ENCODE measurements at places on chromosomes 7 and 10.

GRCh38 chr7:30694774-30695721, 12.8 kb upstream of the CRHR2 start:
- DNase-seq = no peak

- no peak for DNase-seq
Observed at GRCh38 chr7:107891636-107892366, 818 bp downstream of the DLD start.

DNA sequence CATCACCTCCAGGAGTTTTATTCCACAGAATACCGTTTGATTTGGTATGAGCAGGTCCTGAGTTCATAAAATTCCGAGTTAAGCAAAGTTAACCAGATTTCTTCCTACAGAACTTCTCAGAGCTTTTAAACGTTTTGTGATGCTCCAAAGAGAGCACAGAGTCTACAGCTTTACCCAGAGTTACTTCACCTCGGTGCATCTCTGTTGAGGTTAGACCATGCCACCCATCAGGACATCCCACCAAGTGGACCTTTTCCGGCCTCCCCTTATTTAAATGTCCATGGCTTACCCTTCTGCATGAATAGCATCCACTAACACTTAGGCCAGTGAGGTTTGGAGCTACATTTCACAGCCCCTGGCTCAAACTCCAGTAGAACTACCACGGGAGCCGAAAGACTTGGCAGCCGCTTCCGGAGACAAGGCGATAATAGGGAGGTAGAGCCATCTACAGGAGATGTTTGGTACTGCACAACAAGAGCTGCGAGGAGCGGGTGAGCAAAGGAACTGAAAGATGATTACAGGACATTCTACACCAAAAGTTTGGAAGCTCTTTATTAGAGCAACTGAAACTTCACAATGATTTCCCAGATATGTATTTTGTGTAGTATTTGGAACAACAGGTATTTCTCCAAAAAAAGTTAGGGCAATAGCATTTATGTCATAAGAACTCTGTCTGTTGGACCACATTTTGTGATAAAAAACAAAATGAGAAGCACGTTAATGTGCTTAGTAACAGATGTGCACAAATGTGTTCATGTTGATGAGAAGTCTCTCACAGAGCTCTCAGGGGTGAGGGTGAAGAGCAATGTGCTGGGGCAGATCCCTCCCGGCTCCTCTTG, 174.7 kb downstream of the HERPUD2 start:
- DNase-seq = peak; percentile 28

DNA sequence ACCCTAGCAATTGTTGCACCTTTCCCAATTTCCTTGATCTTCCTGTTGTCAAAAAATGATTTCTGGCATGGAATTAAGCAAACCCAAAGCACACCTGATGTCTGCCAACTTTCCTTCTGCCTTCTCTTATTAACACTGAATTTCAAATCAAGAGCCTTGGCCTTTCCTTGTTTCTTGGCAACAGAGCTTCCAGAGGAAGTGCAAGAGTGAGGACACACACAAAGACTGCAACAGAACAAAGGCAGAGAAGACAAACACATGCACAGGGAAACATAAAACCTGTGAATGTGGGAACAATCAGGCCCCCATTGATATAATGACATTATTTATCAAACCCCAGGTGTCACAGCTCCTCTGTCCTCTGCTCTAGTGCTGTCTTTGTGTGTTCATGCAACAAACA, 73.0 kb upstream of the IL6 start:
- DNase-seq = no peak

DNA sequence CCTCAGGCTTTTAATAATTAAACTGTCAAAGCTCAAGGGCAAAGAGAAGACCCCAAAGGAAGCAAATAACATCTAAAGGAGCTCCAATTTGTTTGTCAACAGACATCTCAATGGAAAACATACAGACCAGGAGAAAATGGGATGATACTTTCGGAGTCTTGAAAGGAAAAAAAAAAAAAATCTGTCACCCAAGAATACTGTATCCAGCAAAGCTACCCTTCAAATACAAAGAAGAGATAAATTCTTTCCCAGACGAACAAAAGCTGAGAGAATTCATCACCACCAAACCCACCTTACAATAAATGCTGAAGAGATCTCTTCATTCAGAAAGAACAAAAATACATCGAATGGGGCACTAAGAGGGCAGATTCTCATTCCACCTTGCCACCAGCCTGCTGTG, 232.8 kb downstream of the PTPRN2 start:
- DNase-seq = no peak

DNA sequence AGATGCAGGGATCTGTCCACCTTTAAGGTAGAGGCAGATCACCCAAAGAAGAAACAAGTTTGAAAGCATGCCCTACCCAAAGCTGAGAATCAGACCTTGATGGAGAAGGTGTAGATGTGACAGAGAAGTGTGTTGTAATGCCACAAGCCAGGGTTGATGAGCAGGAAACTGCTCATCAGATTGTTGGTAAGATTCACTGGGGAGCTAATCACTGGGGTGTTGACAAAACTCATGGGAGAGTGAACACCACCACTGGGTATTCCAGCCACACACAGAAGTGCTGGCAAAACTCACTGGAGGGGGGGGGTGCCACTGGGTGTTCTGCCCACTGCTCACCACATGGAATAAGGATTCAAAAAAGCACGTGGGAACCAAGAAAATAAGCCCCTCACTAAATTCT, 95.2 kb downstream of the IQUB start:
- no peak for DNase-seq

GRCh38 chr7:95883217-95883616, 110.9 kb downstream of the DYNC1I1 start:
- no peak for DNase-seq

DNA sequence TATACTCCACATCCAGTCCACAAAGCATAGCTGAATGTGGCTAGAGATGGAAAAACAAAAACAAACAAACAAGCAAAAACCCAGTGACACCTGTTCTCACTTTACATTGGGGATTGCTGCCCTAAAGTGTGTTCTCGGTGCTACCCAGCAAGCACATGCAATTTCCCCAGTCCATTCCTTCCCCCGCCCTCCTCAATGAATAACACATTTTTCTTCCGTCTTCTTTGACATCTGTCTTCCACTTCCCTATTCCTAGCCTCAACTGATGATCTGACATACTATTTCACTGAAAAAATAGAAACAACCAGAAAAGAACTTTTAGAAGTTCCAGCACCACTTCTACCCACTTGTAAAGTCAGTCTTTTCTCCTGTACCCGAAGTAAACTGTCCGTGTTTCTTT, 147.1 kb downstream of the MALRD1 start:
- no peak for DNase-seq

DNA sequence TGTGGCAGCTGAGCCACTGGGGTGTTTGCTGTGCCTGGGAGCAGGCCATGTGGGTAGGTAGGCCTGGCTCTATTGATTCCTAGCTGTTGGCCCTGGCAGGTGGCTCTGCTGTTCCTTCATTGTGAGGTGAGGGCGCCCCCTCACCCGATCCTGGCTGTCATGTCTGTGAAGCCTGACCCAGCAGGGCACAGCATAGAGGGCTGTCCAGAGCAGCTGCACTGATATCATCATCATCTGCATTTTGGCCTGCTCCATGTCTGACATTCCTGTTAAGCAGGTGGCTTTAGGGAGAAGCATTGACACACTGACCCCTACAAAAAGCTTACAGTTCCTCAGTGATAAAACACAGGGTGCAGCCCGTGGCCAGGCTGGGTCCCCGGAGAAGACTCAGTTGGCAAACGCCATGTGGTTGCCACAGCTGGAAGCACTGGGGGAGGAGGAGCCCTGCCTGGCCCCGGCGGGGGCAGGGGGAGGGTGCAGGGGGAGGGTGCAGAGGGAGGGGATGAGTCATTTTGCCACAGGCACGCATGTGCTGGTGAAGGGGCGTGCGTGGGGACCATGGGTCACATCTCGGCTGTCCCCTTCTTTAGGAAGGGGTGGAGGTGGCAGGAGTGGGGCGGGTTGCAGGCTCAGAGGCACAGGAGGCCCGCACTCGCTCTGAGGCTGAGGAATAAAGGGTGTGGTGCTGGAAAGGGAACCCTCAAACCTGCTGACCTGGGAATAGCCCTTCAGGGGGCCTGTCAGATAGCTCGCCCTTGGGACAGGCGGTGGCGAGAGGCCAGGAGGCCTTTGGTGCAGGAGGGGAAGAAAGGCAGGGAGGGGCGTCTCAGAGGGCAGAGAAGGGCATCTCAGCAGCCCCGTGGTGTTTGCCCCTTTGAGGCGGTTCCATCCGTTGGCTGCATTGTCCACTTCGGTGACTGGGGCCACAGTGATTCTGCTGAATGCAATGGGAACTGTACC, 31.6 kb downstream of the IKZF1 start:
- DNase-seq = no peak

DNA sequence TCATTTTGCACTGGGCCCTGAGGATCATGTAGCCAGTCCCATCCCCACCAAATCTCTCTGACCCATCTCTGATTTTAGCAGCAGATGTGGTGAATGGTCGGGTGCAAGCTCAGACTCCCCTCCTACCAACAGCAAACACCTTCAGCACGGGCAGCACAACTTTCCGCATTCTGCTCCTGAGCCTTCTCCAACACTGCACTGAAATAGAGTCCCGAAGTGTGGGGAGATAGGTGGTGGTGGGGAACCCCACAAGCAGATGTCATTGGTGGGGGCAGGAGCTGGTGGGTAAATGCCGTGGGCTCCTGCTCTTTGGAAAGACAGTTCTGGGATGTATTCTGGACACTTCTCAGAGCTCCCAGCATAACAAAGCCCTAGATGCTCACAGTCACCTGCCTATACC, 9.6 kb upstream of the CTBP2 start:
- no peak for DNase-seq

DNA sequence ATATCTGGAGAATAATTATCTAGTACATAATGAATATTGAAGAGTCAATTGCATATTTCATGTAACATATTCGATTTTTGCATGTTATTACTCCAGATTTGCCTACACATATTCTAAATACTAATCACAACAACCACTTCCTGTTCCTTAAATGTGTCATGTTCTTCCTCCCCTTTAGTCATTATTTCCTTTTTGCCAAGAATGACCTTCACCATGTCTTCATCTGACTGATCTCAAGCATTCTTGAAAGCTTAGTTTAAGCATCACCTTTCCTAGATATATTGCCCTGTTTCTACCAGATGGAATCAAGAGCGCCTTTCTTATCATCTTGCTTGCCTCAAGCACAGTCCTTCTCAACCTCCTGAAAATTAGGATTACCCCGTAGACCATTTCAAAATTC, 23.5 kb upstream of the MEOX2 start:
- DNase-seq = no peak

DNA sequence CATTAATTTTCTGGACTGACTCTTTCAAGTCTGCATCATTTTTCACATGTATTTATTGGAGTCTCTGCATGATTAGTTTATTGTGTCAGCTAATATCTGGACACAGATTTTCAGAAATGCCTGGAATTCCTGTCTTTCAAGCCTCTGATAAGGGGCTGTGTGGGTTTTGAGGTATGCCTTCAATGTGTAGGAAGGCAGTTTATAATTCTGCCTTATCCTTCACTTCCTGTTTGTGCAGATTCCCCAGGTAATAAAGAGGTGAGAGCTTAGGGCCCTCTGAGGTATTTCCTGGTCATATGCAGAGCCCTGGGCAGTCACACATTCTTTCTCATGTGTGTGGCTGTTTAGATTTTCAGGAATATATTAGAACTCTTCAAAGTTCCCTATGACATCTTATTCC, 79.4 kb upstream of the PRKCQ start:
- no peak for DNase-seq

DNA sequence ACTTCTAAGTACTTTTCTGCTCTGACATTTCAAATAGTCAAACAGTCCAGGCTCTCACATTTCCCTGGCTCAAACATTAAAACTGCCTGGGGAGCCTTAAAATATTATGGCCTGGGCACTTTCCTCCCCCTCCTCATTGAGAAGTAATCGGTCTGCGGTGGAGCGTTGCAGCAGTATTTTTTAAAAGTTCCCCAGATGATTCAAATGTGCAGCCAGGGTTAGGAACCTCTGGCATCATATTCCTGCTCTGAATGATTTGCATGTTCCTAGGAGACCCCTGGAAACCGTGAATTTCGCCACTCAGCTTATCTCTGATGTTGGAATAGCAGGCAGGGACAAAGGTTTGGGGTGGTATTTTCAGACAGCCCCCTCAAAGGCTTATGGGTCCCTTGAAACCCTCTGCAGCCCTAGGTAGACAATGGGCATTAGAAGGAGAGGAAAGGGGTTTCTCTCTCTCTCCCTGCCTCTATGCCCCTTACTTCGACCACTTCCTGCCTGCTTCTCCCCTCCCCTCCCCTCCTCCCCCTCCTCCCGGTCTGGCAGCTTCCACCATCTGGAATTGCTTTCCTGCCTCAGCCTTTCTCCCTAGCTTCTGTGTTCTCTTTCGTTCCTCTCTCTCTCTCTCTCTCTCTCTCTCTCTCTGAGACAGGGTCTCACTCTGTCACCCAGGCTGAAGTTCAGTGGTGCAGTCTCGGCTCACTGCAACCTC, 622.2 kb downstream of the GALNT17 start:
- no peak for DNase-seq

DNA sequence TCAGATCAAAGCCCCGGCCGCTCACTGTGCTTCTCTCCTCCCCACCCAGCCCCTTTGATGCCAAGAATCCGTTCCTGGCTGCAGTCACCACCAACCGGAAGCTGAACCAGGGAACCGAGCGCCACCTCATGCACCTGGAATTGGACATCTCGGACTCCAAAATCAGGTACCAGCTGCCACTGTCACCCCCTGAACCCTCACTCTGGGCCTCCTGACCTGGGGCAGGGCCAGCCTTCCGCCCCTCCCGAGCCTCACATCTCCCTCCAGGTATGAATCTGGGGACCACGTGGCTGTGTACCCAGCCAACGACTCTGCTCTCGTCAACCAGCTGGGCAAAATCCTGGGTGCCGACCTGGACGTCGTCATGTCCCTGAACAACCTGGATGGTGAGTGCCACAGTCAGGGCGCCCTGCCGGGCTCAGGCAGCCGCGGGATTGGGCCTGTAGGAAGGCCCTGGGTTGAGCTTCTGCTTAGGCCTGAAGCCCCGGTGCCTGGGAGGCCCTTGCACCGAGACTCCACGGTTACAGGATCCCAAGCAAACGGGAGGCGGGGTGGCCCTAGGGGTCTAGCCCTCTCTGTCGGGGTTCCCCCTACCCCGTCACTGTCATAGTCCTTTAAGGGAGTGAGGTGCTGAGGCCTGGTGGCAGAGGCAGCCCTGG, 10.8 kb downstream of the TMEM120A start:
- peak; percentile 37 for DNase-seq

DNA sequence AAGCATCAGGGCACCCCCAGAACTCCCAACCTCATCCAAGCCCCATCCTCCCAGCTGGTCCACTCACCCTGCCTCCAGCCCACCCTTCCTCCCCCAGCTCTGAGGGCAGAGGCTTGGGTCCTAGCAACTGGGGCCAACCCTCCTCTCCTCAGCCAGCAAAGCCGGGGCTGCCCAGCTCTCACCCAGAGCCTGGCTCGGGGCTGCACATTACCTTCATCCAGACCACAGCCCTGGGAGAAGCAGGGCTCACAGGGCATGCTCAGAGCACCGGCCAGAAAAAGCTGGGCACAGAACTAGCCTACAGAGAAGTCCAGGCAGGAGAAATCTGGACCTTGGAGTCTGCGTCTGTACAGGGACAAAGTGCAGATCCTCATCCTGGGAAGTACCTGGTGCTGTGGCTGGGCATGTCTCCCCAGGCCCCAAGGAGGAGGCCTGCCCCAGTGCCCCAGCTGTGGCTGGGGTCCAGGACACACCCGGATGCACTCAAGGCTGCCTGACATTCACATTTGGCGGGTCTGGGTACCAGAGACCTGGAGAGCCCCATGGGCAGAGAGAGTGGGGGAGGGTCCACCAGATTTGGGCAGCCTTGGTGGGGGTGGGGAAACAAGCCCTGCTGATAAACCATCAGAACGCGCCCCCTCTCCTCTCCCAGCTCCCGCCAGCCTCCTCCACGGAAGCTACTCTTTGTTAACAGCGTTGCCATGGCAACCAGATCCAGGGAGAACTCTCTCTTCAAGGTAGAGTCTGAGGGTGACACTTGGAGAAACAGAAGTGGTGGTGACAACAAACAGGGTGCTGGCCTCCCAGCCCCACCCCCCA, 5.1 kb downstream of the RASGEF1A start:
- DNase-seq = no peak

All from gastrocnemius medialis (tissue), 4 donors.